ENCODE measurements at places on chromosomes 7 and 10.
A peak's percentile ranks its signal among the peaks of the same experiment; 100 is the strongest.

DNA sequence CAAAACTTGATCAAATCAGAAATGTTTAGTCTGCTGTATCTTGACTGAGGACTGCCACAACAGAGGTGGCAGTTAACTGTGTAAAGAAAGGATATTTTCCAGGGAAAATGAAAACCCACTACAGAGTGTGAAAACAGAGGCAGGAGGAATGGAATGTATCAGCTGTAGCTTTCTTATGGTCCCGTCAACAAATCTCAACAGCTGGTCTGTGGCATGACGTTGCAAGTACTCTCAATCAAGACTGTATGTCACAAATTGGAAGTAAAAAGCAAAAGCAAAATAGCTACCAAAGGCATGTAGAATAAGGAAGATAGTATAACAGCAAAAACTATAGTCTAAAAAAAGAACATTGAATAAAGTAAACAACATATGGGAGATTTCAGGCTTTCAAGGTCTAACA is 123.5 kb downstream of the KMT2C start:
- DNase-seq, result no peak

DNA sequence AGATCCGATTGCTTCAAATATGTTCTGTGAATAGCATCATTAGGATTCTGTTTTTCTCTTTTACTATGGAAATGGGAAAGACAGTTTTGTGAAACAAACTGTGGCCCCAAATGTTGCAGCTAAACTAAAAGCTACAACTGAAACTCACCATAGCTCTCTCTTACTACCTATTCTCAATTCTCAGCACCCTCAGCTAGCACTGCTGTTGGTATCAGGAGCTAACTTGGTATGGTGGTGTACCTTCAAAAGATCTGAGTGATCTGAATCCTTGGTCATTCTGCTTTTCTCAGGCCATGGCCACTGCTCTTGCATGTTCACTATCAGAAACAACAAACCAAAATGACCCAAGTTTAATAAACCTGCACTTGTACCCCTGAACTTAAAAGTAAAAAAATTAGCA is 1208.0 kb downstream of the SORCS1 start:
- no peak for DNase-seq

- no peak for DNase-seq
These were observed 13.4 kb downstream of the SLC29A3 start for GRCh38 chr10:71332466-71332865.

DNA sequence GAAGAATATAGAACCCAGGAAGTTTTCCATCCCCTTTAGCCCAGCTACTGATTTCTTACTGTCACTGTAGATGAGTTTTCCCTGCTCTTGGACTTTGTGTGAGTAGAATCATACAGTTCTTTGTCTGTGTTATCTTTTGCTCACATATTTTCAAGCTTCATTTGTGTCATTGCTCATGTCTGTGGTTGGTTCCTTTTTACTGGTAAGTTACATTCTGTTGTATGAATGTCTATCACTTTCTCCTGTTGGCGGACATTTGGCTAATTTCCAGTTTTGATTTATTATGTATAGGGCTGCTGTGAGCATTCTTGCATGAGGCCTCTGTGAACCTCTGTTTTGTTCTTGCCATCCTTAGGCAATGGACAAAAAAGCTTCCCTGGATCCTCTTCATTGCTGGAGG is 5.3 kb downstream of the GLRX3 start:
- DNase-seq, result no peak

GRCh38 chr7:22845221-22845834 is 22.7 kb upstream of the TOMM7 start:
- no peak for DNase-seq

DNA sequence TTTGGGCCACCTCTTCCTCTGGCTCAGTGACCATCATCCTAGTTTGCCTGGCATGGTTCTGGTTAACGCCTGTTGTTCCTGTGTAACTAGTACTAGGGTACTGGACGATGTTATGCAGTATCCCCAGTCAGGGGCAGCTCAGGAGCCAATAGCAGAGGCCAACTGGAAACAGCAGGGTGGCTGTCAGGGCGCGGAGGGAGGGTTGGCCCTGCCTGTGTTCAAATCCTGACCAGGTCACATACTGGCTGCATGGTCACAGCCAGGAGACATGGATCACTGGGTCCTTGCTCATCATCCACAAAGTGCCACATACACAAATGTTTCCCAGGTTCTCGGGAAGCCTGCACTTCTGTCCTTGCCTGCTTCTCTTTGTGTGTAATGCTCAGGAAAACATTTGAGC is 12.3 kb upstream of the RBP3 start:
- DNase-seq, result no peak

DNA sequence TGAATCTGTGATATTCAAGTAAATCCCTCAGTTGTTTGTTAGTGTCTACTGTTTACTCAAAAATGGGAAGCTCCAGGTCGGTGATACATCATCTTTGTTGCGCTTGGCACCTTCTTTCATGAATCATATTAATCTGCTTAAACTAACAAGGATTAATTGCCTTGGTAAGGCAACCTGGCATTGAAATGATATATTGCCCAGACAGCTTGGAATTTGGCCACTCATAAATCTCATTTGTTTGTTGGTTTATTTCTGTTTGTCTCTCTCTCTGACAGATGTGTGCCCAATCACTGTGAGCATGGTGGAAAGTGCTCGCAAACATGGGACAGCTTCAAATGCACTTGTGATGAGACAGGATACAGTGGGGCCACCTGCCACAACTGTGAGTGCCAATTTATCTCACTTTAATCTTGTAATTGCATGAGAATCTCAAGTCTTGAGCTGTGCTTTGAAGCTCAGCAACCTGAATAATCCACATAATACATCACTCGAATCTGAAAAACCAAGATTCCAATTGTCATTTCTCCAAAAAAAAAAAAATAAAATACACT is 1104.8 kb upstream of the C7orf33 start:
- no peak for DNase-seq

DNA sequence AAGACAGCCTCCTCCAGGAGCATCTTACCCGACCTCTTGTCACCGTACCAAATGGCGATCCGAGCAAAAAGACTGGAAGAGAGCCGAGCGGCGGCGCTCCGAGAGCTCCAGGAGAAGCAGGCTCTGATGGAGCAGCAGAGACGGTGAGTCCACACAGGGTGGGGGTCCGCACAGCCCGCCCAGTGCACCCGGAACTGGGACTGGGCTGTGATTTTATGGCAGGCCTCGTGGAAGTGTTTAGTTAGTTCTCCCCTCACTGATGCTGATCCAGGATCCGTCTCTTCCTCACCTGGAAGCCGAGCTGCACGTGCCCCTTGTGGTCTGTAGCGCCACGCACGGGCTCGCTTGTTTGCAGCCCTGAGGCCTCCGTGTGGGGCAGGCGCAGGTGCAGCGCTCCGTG is 19.6 kb downstream of the LRRC27 start:
- DNase-seq, result no peak

DNA sequence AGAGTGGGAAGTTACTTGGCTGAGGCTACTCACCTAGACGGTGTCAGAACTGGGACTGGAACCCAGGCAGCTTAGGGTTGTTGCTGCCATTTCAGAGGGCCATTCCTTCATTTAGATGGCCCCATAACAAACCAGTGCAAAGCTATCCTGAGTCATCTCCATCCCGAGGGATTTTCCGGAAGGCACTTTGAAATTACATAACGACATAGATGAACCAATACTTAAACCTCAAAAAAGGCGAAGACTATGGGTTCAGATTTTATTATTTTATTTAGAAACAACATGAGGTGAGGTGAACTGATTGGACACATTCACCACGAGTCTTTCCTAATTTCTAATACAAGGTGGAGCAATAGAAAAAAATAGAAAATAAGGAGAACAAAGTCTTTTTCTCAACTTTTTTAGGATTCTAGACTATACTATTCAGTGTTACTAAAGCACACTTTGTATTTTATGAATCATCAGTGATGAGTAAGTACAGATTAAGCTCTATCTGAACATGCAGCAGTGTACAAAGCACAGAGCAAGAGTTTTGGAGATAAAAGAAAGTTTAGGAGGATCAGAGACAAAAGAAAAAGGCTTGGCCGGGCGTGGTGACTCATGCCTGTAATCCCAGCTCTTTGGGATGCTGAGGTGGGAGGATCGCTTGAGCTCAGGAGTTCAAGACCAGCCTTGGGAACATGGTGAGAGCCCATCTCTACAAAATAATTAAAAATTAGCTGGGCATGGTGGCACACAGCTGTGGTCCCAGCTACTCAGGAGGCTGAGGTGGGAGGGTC is 79.5 kb upstream of the SVIL start:
- DNase-seq, result no peak

- no peak for DNase-seq
These were observed 67.2 kb downstream of the SKIDA1 start for GRCh38 chr10:21458126-21458871.

DNA sequence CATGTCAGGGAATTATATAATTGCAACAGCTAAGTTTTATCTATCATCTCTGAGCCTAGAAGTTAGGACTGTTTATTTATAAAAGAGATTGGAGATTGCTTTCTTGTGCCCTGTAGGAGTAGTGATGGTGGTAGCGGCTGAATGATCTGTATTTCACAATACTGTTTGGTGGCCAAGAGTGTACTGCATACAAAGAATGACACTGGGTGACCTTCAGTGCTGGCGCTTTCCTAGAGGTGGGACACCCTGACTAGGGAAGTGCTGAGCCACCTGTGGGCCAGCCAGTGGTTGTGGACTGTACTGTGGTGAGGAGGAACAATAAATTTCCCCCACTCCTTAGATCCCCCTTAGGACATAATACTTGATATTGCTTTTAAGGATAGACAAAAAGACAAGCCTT is 53.0 kb downstream of the COPG2 start:
- DNase-seq, result no peak

GRCh38 chr7:82534684-82535083 is 91.1 kb upstream of the CACNA2D1 start:
- DNase-seq, result no peak

- DNase-seq, result no peak
These were observed 79.2 kb downstream of the ADCY1 start for GRCh38 chr7:45653209-45653907.

DNA sequence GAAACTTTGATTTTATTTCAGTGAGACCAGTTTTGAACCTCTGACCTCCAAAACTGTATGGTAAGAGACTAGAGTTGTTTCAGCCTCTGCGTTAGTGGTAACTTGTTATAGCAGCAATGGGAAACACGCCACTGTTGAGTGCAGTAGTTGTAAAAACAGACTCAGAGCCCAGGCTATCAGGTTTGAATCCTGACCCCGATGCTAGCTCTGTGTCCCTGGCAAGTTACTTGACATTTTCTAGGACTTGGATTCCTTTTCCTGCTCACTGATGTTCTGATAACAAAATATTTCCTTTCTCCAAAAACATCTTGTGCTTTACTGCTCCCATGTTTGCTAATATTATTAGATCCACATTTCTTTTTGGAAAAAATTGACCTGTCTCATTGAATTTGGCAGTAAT is 131.0 kb downstream of the PLXDC2 start:
- DNase-seq, result no peak

GRCh38 chr10:117674646-117675045 is 132.1 kb downstream of the EMX2 start:
- DNase-seq, result no peak

DNA sequence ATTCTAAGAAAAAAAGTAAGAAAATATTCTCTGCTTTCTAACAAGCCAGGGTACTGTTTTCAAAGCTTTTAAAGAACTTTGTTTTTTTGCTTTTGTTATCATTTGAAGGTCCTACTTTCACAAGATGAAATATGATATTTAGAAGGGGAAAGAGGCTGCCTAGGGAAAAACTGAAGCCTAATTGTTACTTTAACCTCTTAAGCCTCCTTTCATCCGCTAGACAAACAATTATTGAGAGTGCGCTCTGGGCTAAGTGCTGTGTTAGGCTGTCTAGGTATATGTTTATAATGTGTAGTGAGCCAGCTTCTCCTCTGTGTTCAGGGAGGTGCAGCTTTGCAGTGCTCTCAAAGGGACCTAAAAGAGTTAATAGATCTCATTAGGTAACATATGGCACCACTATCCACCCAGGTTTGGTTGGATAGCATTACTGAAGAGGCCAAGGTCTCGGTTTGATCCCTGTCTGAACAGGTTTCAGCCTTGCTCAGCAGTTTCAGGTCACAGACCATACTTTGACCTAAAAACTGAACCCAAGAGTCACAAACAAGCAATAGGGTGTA is 17.9 kb downstream of the PDK4 start:
- DNase-seq, result no peak

GRCh38 chr10:15254808-15255648 is 86.5 kb upstream of the NMT2 start:
- no peak for DNase-seq

- no peak for DNase-seq
These were observed 115.4 kb downstream of the RPS24 start for GRCh38 chr10:78148961-78149612.

DNA sequence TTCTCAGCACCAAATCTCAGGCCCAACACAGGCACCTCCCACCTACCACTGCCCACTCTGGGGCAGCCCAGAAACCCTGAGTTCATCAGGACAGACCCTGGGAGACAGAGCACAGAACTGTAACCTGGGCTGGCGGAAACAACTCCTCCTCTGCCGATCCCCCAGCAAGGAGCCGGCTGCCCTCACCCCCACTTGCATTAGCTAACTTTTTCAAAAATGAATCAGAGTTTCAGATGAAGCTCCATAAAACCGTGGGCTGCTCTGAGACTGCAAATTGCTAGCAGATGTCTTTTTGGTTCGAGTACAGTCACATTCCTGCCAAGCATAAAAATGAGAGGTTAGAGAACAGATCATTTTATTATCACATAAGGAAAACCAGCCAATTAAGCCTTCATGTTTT is 93.4 kb upstream of the PARD3 start:
- DNase-seq, result no peak

DNA sequence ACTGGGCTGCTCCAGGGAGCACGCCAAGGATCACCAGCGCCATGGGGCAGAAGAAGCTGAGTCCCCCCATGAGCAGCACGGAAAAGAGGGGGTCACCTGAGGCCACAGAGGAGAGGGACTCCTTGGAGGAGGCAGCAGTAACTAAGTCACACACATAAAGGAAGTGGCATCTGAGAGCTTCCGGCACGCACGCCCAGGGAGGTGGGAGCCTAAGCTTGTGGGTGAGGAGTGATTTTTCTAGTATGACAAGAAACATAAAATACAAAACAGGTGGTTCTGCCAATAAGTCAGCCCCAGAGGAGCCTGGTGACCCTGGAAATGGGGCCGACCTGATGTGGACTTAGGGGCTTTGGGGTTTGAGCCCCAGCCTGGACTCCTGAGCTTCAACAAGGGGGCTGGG is 60.8 kb downstream of the CARD11 start:
- DNase-seq, result peak; percentile 65

- DNase-seq, result peak; percentile 15
These were observed 43.1 kb downstream of the KLF6 start for GRCh38 chr10:3741688-3742461.

GRCh38 chr7:88184848-88185304 is 35.0 kb downstream of the SRI start:
- no peak for DNase-seq

GRCh38 chr10:88541116-88541626 is 41.9 kb downstream of the RNLS start:
- DNase-seq, result no peak

- DNase-seq, result no peak
These were observed 51.6 kb downstream of the PIK3CG start for GRCh38 chr7:106916679-106917078.

- no peak for DNase-seq
These were observed 74.2 kb downstream of the COL13A1 start for GRCh38 chr10:69875856-69876255.

Measured in CD4-positive, alpha-beta T cell treated with Interleukin-4 for 4 hours (primary cell).